ENCODE measurements at places on chromosomes 13 and 19.

- DNase-seq: no peak
Measured at GRCh38 chr19:5800361-5801270, 4.3 kb upstream of the NRTN start.

- DNase-seq: no peak
Measured at GRCh38 chr13:75458696-75459422, 23.1 kb downstream of the TBC1D4 start.

GRCh38 chr19:12478234-12478941, 6.2 kb downstream of the ZNF709 start:
- DNase-seq: no peak

DNA sequence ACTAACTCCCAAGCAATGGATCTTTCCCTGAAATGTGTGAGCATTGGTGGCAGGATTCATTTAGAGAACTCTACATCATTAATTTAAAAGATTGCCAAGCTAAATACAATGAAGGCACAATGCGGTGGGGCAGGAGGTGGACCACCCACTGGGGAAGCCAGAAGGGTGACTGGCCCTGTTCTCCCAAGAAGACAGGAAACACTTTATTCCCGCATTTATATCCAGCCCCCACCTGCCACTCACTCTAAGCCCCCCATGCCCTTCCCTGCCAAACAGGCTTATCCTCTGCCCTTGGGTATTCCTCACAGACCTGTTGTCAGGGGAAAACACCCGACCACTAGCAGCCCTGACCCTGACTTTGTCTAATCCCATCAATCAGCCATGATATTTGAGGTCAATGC, 189.1 kb upstream of the UBL3 start:
- DNase-seq: no peak

GRCh38 chr19:47232422-47233211, 1.6 kb upstream of the BBC3 start:
- no peak for DNase-seq

DNA sequence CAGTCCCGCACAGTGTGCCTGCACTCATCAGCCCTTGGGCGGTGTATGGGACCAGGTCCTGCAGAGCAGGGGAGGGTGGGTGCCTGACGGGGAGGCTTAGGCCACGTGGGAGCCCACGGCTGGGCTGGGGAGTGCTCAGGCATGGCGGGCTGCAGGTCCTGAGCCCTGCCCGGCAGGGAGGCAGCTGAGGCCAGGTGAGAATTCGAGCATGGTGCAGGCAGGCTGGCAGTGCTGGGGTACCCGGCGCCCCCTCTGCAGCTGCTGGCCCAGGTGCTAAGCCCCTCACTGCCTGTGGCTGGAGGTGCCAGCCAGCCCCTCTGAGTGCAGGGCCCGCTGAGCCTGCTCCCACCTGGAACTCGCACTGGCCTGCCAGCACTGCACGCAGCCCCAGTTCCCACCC, 630.9 kb upstream of the PCDH20 start:
- DNase-seq: no peak

DNA sequence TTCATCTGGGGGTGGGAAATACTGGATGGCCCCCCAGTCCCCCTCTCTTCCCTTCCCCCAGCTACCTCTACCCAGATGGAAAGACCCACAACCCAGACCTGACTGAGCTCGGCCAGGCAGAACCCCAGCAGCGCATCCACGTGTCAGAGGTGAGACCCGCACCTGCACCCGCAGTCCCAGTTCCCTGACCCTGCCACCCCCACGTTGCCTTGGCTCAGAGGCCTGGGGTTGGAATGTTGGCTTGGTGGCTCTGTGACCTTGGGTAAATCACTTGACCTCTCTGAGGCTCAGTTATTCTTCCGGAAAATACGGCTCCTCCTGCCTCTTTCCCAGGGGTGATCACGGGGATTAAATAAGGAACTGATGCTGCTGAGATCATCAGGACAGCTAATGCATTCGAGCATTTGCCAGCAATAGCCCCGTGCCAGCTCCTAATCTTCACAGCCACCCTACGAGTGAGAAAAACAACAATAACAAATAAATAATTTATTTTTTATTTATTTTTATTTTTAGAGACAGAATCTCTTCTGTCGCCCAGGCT, 12.3 kb downstream of the CBLC start:
- no peak for DNase-seq

- DNase-seq: no peak
Measured at GRCh38 chr19:16206637-16207036, 8.9 kb downstream of the AP1M1 start.

GRCh38 chr13:108033800-108034707, 181.3 kb downstream of the LIG4 start:
- no peak for DNase-seq

- DNase-seq: no peak
Measured at GRCh38 chr19:43747557-43748204, 7.1 kb downstream of the SMG9 start.

- no peak for DNase-seq
Measured at GRCh38 chr13:66171920-66172319, 1058.2 kb downstream of the PCDH9 start.

- no peak for DNase-seq
Measured at GRCh38 chr19:3368848-3369336, 2.5 kb downstream of the NFIC start.

DNA sequence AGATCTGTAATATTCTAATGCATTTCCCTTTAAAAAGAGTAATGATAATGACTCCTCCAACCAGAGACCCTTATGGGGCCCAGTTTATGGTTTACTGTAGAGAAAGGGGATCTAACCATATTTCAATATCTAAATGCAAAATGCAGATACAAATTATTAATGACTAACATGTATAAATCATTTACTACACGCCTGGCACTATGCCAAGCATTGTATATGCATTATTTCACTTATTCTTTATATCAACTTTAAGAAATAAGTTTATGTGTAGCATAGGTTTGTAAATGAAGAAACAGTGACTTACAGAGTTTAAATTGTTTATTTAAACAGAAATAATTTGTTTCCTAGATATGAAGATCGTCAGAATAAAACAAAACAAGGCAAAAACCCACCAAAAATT, 86.2 kb upstream of the SCEL start:
- DNase-seq: no peak

GRCh38 chr19:50928831-50929230, 17.6 kb upstream of the KLK4 start:
- no peak for DNase-seq

DNA sequence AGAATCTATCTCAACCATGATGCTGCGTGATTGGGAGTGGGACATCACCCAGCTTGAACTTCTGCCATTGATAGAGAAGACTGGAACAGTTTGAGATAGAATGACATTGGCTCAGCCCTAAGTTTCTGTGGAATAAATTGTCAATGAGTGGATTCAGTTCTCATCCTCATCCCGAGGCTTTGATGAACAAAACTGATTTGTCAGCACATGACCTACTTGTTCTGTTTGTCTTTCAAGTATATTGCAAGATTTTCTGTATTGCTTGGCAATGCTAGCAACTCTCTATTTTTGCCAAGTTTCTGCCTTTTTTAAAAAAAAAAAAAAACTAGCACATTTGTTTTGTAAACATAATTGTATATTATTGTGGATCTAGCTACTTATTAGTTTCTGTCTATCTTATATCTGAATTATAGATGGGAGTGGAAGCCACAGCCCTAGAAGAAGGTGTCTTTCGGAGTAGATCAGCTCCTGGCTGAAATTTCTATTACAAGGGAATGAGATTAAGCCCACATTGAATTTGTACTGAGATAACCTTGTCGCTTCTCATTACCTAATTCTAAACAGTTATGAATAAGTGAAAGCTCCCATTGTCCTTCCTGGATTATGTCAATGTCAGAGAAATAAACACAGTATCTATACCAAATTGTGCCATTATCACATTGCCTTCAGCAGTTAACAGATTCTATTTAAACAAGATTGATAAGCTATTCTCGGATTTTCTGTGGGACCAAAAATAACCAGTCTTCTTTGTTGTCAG, 166.1 kb downstream of the TNFSF13B start:
- no peak for DNase-seq

DNA sequence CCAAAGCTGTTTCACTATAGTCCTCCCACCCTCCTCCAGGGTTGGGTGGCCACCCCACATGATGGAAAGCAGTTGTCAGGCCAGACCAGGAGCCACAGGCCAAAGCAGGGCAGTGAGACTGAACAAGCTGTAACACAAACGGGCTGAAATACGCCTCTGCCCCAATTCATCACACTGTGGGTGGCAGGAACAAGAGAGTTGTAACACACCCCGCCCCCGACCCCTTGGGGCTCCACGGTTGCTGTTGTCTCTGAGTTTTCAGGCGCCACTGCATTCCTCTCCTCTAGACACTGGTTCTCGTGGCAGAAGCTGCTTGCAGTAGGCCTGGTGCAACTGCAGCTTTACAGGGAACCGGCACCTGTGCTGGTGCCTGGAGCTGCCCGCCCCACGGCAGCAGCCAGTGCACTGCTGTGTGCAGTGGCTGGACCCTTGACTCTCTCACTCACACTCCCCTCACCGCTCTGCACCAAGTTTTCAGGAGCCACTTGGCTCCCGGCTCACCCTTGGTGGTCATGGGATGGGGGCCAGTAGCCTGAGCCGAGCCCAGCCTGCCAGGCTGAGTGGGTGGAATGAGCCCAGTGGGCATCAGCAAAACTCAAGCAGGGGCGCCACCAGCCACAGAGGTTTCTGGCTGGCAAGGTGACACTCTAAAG, 1314.5 kb upstream of the MIR17HG start:
- no peak for DNase-seq

DNA sequence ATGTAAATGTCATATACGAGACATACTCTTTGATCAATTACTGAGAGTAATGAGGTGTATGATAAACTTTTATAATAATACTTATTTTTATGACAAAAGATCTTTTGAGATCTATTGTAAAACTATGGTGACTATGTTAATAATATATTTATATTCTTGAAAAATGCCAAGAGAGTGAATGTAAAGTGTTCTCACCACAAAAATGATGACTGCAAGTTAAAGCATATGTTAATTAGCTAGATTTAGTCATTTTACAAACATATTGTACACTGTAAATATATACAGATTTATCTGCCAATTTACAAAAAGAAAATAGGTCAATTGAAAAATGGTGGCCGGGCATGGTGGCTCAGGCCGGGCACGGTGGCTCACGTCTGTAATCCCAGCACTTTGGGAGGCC, 81.0 kb downstream of the GPC6 start:
- no peak for DNase-seq

GRCh38 chr13:99083981-99084380, 106.1 kb upstream of the DOCK9 start:
- no peak for DNase-seq

GRCh38 chr19:33040994-33041827, 23.5 kb downstream of the RHPN2 start:
- no peak for DNase-seq

DNA sequence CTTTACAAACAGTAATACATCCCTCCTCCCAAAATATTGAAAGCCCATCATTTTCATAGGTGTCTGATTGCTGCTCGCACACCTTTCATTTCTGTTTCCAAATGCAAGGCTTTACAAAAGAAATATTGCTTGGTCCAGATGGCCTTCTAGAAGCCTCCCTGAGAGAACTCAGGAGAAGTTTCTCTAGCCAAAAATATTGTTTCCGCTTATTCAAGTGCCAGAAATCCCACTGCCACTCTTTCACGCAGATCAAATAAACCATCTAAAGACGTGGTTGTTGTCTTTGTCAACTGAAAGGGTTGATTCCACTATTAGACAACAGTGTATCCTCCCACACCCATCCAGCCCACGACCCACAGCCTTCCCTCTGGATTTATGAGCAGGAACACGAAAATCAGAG, 96.2 kb downstream of the ZIC5 start:
- DNase-seq: no peak

DNA sequence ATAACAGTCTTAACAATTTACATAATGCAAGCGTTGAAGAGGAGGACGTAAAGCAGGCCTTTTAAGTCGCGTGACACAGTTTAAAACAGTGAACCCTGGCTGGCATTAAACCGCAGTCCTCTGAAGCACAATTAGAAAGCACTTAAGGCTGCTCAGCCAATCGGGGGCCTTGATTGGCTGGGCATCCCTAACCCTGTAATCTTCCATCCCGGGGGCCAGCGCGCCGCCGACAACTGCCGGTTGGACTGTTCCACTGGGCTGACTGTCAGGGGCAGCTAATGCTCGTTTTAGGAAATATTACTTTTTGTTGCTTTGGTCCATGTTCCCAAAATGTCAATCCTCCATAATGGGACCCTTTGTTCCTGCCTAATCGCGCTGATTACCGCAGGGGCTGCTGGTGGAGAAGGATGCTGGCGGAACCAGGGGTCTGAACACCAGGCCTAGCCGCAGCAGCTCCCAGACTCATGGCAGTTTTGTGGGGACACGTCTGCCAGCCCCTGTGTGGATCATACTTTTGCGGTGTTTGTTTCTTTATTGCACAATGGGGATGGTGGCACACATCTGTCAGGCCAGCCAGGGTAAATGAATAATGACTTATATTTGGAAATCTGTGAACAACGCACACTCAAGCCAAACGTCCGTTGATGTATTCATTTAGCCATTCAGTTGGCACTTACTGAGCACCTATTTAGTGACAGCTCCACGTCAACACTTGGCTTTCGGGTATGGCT, 127.1 kb upstream of the SPACA7 start:
- DNase-seq: no peak

- DNase-seq: no peak
Measured at GRCh38 chr19:45496349-45496953, 396 bp downstream of the RTN2 start.

DNA sequence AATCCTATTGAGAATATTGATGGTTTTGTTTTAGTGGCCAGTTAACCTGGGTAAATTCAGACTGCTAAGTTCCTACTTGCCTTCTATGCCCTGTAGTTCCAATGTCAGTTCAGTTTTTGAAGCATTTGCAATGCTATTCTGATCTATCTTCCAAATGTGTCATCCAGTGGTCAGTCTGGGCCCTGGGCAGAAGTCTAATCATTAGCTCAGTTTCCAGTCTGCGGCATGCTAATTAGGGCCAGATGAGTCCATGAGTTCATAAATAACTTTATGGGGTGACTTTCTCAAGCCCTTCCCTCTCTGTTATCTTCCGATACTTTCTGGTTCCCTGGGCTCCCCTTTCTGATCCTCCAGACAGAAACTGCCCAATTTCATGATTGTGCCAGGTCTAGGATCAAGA, 32.7 kb downstream of the FAM187B start:
- no peak for DNase-seq

DNA sequence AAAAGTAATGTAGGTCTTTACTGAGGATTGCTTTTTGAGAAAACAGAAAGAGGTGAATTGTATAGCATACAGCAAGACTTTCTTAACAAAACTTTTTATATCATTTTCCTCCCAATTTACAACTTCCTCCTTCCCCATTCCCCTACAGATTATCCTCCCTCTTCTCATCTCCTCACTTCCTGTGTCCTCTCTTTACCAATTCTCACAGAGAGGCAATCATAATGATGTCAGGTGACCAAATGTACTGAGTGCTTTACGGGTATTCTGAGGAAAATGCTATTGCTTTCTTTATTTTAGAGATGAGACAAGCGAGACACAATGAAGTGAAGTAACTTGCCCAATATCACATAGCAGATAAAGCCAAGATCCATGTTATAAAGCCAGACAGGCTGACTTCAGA, 1.7 kb upstream of the MTMR6 start:
- no peak for DNase-seq

Measured in stimulated activated CD4-positive, alpha-beta T cell treated with anti-CD3 and anti-CD28 coated beads, Interleukin-15, amount 100 ng/mL, for 1 hour (primary cell).